ENCODE measurements at places on chromosomes 5 and 9.
A peak's percentile ranks its signal among the peaks of the same experiment; 100 is the strongest.

GRCh38 chr9:99176527-99177013 is 45.2 kb downstream of the ALG2 start:
- DNase-seq, result no peak

DNA sequence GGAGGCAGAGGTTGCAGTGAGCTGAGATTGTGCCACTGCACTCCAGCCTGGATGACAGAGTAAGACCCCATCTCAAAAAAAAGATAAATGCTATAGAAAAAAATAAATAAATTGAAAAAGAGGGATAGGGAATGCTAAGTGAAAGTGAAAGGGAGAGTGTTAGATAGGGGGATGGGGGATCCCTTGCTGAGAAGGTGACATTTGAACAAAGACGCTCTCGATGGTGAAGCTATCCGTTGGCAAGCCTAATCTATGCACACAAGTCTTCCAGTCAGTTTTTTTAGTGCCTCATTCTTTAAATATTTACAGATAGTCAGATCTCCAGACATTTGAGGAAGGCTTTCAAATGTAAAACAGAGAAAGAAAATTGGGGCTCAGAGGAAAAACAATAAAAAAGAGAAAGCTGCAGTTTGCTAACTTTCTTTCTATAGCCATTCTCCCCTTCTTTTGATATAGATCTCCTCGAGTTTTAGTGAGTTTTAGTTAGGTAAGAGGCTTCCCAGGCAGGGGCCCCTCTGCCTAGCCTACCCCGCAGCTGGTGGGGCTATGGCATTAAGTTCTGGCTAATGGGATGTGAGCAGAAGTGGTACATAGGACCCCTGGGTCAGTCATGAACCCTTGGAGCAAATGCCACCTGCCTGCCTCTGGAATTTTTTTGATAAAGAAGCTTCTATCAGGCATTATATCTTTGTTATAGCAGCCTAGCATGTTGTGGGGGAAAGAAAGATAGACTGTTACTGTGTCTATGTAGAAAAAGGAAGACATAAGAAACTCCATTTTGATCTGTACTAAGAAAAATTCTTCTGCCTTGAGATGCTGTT is 12.0 kb downstream of the GLRX start:
- no peak for DNase-seq

- DNase-seq, result no peak
Observed at GRCh38 chr9:120556775-120557174, 23.2 kb downstream of the CDK5RAP2 start.

DNA sequence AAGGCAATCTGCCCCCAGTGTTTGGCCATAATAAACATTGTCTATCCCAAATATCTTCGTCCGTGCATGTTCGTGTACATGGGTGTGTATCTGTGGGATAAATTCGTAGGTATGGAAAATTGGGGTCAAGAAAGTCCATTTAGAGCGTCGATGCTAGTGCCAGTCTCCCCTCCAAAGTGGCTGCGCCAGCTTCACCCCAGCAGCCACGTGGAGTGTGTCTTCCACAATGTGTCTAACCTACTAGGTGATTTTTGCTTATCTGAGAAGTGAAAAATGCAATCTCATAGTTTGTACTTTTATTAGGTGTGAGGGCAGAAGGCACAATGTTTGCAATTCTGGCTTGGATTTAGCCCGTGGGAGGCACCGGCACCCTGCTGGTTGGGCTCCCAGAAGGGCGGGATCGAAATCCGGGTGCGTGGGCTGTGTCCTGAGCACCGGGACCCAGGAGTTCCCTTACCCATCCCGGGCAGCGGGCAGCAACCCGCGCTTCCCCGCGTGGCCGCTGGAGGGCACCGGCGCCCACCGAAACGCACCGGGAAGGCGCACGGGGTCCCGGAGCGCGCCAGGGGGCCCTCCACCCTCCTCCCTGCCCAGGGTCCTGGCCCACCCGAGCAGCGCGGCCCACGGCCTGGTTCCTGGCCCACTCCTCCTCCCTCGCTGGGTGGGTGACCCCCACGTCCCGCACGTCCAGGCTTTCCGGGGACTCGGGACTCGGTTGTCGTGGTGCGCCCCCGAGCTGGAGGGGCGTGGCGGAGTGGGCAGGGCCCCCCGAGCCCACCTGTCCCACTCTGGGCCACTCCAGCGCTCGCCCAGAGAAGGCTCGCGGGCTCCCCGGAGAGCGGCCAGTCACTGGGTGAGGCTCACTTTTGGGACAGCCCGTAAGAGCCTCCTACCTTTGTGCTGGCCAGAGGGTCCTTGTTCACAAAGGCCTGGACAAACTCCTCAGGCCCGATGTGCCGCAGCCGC is 55.4 kb upstream of the RNF130 start:
- peak; percentile 5 for DNase-seq

DNA sequence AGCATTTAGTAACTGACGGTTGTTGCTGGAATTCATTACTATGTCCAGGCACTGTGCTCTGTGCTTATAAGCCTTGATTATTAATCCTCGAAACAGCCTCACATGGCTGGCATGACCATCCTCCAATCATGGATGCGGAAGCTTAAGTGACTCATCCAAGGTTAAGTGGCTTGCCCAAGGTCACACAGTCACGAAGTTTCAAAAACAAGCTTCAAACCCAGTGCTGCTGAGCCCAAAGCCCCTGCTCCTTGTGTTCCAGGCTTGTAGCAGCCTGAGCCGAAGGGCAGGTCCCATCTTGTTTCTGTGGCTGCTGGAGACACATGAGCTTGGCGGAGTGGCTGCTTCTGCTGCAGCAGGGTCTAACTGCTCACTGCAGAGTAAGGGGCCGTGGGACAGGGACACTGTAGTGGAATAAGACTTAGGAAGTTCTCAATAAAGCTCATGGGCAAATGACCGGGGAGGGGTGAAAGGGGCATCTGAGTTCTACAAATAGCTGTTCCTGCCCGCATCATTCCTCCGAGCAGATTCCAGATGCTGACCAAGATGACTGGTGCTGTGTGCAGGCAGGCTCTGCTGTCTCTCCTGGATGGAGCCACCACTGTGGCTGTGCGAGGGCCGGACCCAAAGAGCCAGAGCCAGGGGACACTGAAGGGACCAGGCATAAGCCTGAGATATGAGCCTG is 32.4 kb downstream of the WHRN start:
- DNase-seq, result no peak

DNA sequence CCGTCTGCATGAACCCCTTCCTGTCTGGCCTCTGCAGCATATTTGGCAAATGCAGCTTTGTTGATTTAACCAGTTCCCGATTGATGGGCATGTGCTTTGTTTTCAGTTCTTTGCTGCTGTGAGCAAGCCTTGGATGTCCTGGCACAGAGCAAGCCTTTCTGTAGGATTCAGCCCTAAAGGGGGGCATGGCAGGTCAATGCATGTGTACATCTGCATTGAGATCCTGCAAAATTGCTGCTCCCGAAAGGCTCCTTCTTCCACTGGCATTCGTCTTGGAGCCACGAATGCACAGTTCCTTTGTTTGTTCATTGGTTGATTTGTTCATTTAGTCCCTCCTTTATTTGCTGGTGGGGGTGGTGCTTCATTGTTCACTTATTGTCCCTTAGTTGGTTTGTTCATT is 34.8 kb downstream of the COL5A1 start:
- DNase-seq, result no peak

- peak; percentile 63 for DNase-seq
Observed at GRCh38 chr5:56314529-56314928, 81.4 kb upstream of the ANKRD55 start.

Measured in CD4-positive, alpha-beta T cell treated with Interleukin-17A for 1 hour (primary cell).